ENCODE measurements at places on chromosomes 11 and 22.

GRCh38 chr11:65709661-65710060 lies 2.4 kb upstream of the KAT5 start:
- DNase-seq: no peak

DNA sequence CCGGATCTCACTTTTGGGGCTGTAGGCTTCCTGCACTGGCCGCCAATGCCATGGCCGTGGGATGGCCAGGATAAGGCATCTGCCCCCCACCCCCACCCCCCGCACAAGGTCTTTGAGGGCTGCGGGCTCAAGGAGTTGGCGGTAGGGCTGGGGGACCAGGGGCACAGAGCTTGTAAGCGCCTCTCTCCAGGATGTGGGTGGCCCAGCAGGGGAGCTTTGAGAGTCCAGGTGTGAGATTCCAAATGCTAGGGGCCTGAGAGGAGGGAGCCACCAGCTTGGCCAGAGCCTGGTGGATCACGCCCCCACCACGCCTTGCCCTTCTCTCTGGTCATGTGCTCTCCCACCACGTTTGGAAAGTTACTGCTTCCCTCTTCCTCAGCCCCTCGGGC lies 5.0 kb downstream of the CD81 start:
- DNase-seq: no peak

DNA sequence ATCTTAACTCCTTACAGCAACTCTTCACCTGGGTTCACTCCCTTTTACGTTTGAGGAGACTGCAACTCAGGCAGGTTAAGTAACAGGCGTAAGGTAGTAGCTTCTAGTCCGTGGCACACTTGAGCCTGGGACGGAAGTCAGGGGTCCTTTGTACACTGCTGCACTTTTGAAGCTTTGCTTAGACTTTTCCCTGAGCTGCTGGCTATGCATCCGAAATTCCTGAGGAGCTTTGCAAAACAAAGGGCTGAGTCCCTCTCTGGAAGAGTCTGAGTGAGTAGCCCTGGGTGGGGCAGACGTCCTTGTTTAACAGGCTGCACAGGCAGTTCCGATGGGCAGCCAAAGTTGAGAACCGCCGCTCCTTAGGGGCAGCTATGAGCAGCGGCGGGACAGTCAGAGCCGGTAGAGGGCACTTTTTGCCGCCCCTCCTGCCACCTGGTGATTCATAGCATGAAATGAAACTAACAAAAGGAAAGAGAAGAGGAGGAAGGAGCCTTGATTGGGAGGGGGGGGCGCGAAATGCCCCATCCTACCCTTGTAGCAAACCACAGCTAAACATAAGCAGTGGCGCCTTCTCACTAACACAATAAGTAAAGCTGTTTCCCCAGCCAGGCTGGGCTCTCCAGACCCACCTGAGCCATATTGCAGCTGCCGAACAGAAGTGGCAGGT lies 1.4 kb downstream of the TMEM109 start:
- peak; percentile 86 for DNase-seq

- no peak for DNase-seq
Measured at GRCh38 chr22:19770349-19771220, 10.0 kb downstream of the TBX1 start.

GRCh38 chr11:61980783-61981541 lies 13.5 kb upstream of the FTH1 start:
- DNase-seq: no peak

DNA sequence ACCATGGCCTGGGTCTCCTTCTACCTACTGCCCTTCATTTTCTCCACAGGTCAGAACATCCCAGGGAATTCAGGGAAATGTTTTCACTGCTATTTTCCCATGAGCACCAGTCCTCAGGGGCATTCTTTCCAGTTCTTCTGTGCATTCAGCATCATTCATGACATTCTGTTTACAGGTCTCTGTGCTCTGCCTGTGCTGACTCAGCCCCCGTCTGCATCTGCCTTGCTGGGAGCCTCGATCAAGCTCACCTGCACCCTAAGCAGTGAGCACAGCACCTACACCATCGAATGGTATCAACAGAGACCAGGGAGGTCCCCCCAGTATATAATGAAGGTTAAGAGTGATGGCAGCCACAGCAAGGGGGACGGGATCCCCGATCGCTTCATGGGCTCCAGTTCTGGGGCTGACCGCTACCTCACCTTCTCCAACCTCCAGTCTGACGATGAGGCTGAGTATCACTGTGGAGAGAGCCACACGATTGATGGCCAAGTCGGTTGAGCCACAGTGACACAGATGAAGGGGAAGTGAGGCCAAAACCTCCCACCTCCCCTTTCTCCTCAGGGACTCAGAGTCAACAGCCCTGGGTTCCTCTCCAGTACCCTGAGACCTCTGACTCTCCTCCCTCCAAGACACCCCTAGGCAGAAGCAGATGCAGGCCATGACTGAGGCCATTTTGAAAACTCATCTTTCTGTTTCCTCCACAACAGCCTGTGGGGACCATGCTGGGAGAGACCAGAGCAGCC lies 15.9 kb upstream of the IGLL5 start:
- DNase-seq: no peak

DNA sequence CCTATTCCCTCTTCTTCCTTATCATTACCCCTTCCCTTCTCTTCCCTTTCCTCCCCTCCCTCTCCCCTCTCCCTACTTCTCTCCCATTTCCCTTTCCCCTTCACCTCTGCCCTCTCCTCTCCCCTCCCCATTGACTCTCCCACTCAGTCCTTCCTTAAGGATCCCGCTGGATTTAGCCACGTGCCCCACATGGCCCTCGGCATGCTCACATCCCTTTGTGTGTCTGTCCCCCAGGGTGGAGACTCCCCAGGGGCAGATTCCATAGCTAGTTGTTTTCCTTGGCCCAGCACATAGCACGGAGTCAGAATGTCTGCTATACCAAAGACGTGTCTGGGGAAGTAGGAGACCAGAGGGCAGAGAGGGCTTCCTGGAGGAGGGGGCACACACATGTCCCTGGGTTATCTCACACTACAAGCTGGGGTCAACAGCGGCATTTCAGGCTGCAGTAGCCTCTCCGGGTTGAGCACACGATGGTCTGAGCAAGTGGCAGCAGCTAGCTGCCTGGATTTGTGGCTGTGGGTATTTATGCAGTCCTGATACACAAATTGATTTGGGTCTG lies 487.0 kb downstream of the TBC1D22A start:
- no peak for DNase-seq

- DNase-seq: no peak
Measured at GRCh38 chr11:76630600-76631281, 39.8 kb downstream of the LRRC32 start.

DNA sequence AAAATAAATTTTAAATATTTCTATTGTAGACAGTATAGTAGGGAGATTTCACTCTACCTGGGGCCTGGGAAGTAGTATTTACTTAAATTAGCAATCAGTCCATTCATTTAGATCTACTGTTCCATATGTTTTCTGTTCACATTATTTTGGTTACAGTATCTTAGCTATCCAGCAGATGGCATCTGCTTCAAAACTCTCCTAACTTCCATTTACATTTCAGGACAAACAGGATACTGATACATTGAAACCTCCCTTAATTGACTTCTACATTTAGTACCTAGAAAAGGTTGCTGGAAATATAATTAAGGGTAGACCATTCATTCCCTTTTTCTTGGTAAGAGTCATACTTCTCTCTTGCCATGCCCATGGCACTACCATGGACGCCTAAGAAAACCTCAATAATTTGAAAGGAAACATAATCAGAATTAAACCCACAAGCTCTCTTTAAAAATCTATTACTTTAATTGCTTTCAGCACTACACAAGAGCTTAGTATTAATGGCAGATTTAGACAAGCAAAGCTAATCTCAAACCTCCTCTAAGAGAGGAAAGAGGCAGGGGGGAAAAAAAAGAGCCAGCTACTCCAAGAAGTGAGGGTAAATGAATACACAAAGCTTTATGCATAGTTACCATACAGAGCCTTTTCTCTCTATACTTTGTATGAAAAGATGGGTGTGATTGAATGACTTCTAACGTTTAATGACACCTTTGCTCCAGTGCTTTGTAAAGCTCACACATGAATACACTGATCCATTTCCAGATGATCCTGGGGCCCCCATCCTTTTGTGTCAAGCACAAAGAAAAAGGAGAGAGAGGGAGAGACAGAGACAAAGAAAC lies 131.2 kb upstream of the MTMR2 start:
- peak; percentile 49 for DNase-seq

DNA sequence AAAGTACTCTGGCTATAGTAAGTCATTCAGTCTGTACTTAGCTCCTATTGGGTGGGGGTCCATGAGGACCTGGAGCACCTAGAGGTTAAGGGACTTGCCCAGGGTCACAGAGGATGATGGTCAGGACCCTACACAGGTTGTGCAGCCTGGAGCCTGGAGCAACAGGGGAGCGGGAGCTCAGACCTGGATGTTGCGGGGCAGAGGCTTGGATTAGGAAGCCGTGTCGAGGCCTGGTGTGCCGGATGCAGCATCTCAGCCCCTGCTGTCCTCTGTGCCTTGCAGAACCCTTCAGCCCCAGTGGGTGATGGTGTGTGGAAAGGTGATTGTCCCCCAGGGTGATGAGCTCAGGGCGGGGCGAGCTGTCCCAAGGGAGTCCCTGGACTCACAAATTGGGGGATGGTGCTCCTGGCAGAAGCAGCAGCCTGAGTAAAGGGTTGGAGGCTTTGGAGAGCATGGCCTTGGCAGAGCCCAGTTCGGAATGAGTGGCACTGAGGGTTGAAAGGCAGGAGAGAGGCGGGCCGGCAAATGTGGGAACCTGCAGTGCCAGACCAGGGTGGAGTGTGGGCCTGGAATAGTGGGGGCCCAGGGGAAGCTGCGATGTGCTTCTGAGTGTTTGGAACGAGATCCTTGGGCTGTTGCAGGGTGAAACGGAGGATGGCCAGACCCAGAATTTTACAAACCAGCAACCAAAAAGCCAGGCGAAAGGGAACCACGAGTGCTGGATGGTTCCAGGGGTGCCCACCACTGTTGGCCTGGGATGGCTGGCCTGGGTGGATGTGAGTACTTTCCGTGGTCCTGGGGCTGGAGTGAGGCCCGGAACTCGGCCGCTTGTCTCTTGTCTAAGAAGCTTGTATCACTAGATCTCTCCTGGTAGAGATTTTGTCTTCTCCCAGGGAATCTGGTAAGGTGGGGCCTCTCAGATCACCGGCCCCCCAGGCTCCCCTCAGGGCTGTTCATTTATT lies 2.9 kb downstream of the TPCN2 start:
- no peak for DNase-seq

- DNase-seq: no peak
Measured at GRCh38 chr11:31804312-31805036, 6.6 kb downstream of the PAX6 start.

DNA sequence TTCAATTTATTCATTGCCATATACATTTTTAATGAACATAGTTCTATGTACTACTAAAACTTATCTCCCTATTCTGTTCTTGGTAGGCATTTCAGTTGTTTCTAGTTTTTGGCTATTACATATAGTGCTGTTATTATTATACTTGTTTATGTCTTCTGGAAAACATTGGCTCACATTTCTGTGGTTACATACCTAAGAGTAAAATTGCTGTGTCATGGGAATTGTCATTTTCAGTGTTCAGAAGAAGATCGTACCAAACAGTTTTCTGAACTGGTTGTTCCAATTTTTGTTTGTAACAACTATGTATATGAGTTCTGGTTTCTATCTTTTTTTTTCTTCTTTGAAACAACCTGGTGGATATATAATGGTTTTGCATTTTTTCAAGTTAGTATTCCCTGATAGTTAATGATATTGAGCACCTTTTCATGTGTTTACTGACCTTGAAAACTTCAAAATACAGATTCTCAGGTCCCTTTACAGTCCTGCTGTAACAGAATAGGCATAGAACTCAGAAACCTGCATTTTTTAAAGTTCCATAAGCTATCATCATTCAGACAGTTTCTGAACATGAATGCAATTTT lies 230.7 kb downstream of the JRKL start:
- DNase-seq: no peak

DNA sequence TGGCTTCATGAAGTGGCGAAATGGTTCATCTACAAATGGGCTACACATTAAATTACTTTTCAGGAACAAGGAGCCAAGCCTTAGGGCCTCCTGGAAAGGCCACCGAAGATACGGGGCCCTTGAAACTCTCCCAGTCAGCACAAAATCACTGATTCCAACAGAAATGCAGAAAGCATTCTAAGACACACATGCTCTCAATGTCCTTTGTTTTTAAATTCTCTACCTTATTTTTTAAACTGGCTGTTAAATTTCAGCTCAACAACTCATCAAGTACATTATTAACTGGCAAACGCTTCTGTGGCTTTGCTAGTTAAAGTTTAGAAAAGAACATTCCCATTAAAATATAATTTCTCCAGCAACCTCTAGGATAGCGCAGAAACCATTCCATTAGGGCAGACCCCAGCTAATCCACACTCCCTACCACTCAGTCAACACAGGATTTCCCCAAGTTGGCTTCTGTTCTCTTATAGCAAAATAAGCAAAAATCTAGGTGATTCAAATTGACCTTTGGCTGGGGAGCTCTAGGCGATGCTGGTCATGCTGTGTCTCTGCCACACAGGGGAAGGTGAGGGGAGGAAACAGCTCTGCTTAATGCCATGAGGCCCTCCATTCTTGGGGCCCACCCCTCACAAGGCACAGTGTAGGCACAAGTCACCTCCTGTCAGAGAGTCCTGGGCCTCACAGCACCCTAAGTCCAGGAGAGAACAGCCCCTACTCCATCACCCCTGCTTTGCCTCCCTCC lies 47.1 kb downstream of the PLEKHA7 start:
- no peak for DNase-seq

DNA sequence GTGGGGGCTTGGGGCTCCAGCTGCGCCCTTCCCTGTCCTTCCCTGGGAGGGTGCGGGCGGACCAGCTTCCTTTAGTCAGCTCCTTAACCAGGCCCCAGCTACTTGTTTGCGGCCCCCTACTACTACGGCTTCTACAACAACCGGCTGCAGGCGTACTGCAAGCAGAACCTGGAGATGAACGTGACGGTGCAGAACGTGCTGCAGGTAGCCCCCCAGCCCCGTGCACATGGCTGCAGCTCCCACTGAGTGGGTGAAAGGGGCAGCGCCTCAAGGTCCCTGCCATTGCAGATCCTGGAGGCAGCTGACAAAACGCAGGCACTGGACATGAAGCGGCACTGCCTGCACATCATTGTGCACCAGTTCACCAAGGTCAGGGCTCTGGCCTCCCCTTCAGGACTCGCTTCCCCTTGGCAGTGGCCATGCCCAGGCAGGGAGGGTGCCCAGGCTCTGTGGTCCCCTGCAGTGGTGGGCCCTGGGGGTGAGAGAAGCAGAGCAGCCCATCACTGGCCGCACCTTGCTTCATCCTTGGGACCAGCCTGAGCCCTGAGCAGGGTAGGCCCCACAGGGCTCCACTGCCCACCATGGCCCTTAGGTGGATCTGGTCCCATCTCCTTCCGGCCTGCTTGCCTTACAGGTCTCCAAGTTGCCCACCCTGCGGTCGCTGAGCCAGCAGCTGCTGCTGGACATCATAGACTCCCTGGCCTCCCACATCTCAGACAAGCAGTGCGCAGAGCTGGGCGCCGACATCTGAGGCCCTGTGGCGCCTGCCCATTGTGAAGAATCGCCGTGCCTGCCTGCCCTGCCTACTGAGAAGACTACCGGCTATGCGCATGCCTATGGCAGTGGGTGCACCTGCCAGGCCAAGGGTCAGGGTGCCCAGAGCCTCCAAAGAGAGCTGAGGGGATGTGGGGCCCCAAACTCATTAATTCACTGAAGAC lies 5.1 kb downstream of the THAP7 start:
- DNase-seq: no peak
